Central memory CD8-positive, alpha-beta T cell (primary cell): ENCODE measurements at places on chromosomes 6 and 20.

DNA sequence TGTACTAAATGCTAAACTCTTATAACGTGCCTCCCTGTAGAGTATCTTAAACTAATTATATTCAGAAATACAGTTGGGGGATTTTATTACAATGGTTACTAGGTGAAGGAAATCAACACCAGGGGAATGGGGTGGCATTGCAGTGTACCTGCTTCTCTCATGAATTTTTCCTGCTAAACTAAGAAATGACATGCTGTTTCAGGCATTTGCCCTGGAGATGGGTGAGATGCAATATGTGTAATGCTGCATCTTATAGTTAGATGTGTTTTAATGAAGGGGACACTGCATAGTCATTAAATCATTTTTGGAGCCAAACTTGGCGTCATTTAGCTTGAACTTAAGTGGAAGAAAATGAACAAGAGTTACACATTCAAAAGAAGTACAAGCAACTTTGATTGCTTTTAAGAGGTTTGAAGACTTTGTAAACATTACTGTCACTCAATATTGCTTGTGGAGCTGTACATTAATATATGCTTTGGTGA is 4.3 kb downstream of the EYA4 start:
- H3K36me3 ChIP-seq = no peaks in the 10 kb centered on the region
- no peak for DNase-seq
- H3K4me1 ChIP-seq = peaks cover 7% of the 10 kb centered on the region
- peaks cover 40% of the 10 kb centered on the region for H3K27me3 ChIP-seq

DNA sequence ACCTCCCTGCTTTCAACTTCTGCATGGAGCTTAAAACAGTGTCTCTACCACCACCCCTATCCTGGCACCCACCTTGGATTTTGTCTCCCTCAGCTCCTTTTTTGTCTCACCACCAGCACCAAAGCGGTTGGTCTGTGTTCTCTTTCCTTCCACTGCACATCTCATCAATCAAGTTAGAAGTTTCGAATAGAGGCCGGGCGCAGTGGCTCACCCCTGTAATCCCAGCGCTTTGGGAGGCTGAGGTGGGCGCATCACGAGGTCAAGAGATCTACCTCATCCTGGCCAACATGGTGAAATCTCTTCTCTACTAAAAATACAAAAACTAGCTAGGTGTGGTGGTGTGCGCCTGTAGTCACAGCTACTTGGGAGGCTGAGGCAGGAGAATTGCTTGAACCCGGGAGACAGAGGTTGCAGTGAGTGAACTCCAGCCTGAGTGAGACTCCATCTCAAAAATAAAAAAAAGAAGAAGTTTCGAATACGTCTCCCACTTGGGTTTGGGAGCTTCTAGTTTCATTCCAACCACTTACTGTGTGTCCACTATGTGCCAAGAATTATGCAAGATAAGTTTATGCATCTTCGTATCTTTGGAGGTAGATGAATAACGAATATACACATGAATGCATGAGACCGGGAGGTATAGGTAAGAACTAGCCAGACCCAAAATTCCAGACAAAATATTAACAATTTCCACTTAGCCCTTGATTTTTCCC is 5.9 kb downstream of the PCED1A start:
- DNase-seq = no peak
- H3K4me1 ChIP-seq = peaks cover 11% of the 10 kb centered on the region
- H3K4me3 ChIP-seq = no peak overlapping the region
- no peaks in the 10 kb centered on the region for H3K27me3 ChIP-seq
- H3K27ac ChIP-seq = no peak overlapping the region

DNA sequence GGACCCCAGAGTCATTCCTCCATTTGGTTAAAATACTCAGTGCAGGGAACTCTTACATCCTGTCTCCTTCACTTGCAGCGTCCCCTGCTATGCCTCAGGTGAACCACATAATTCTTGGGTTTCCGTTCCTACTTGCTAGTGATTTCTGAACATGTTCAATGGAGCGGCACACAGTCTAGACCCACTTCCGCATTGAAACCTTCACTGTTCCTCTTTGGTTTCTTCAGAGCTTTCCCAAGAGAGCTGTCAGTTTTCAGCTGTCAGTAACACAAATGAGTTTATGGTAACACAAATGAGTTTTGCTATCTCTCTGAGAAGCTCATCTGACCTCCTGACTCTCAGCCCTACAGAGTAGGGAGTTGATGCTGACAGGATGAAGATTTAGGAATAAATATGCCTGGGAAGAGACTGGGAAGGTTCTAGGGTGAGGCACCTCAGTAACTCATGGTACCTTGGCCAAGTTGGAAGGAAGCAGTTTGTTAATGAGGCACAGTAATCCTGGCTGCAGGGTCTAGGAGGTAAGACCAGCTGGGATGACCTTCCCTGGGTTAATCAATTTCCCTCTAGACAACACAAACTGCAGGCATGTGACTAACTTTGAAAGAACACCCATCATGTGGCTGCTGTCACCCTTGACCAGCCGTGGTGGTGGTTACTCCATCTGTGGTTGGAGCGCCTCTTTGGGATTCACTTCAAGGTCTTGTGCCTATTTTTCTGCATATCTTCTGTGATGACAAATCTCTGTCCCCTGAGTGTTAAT is 5.4 kb downstream of the SYS1 start:
- peaks cover 68% of the 10 kb centered on the region for H3K4me1 ChIP-seq
- no peak for DNase-seq
- peaks cover 31% of the 10 kb centered on the region for H3K36me3 ChIP-seq
- H3K4me3 ChIP-seq = peak overlapping the region; percentile 58

GRCh38 chr6:13400772-13401171 is 72.4 kb upstream of the TBC1D7 start:
- peaks cover under 1% of the 10 kb centered on the region for H3K36me3 ChIP-seq
- H3K4me1 ChIP-seq = peaks cover 18% of the 10 kb centered on the region
- DNase-seq = no peak
- no peaks in the 10 kb centered on the region for H3K27me3 ChIP-seq
- no peak overlapping the region for H3K4me3 ChIP-seq

GRCh38 chr6:85192596-85192995 is 257.3 kb upstream of the NT5E start:
- H3K4me1 ChIP-seq = no peaks in the 10 kb centered on the region
- no peaks in the 10 kb centered on the region for H3K27me3 ChIP-seq
- H3K4me3 ChIP-seq = no peak overlapping the region
- H3K27ac ChIP-seq = no peak overlapping the region

- no peak overlapping the region for H3K27ac ChIP-seq
- H3K36me3 ChIP-seq = no peaks in the 10 kb centered on the region
- H3K4me3 ChIP-seq = no peak overlapping the region
- DNase-seq = no peak
- H3K27me3 ChIP-seq = peaks cover 43% of the 10 kb centered on the region
- no peaks in the 10 kb centered on the region for H3K4me1 ChIP-seq
Measured at GRCh38 chr6:148479497-148479896, 136.9 kb downstream of the SASH1 start.

- no peak overlapping the region for H3K27ac ChIP-seq
- H3K36me3 ChIP-seq = peaks cover 1% of the 10 kb centered on the region
- H3K4me1 ChIP-seq = no peaks in the 10 kb centered on the region
- peaks cover 10% of the 10 kb centered on the region for H3K27me3 ChIP-seq
Measured at GRCh38 chr6:144951730-144952437, 666.7 kb downstream of the UTRN start.

- H3K27ac ChIP-seq = no peak overlapping the region
- no peak overlapping the region for H3K4me3 ChIP-seq
- H3K4me1 ChIP-seq = no peaks in the 10 kb centered on the region
Measured at GRCh38 chr6:4259391-4259790, 124.0 kb upstream of the ECI2 start.

DNA sequence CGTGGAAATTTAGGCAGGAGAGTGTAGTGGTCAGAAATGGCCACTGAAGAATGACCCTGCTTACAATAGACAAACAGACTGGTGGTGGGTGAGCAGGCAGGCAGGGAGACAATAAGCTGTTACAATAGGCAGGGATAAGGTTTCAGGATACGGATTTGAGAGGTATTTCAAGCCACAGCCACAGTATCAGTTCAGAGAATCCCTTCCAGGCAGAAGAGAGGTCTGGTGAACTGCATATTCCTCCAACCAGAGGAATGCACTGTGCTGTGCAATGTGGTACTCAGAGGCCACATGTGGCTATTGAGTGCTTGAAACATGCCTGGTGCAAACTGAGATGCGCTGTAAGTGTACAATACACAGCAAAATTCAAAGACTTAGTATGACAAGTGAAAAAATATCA is 20.6 kb downstream of the RMND1 start:
- peaks cover 36% of the 10 kb centered on the region for H3K36me3 ChIP-seq
- H3K27ac ChIP-seq = no peak overlapping the region
- no peak for DNase-seq
- H3K27me3 ChIP-seq = no peaks in the 10 kb centered on the region
- H3K4me3 ChIP-seq = no peak overlapping the region
- no peaks in the 10 kb centered on the region for H3K4me1 ChIP-seq

- no peak overlapping the region for H3K27ac ChIP-seq
- H3K36me3 ChIP-seq = peaks cover 19% of the 10 kb centered on the region
- H3K27me3 ChIP-seq = no peaks in the 10 kb centered on the region
- H3K4me3 ChIP-seq = no peak overlapping the region
- DNase-seq = no peak
- H3K4me1 ChIP-seq = peaks cover 31% of the 10 kb centered on the region
Measured at GRCh38 chr6:85680388-85680787, 37.7 kb upstream of the SYNCRIP start.

GRCh38 chr20:51937779-51938178 is 135.5 kb upstream of the SALL4 start:
- H3K4me1 ChIP-seq = no peaks in the 10 kb centered on the region
- H3K4me3 ChIP-seq = no peak overlapping the region
- H3K27me3 ChIP-seq = no peaks in the 10 kb centered on the region
- no peak for DNase-seq
- no peak overlapping the region for H3K27ac ChIP-seq

GRCh38 chr6:6591778-6592465 is 3.4 kb downstream of the LY86 start:
- no peak for DNase-seq
- no peaks in the 10 kb centered on the region for H3K27me3 ChIP-seq
- peaks cover 2% of the 10 kb centered on the region for H3K36me3 ChIP-seq
- H3K4me3 ChIP-seq = no peak overlapping the region
- peak overlapping the region; percentile 33 for H3K27ac ChIP-seq

DNA sequence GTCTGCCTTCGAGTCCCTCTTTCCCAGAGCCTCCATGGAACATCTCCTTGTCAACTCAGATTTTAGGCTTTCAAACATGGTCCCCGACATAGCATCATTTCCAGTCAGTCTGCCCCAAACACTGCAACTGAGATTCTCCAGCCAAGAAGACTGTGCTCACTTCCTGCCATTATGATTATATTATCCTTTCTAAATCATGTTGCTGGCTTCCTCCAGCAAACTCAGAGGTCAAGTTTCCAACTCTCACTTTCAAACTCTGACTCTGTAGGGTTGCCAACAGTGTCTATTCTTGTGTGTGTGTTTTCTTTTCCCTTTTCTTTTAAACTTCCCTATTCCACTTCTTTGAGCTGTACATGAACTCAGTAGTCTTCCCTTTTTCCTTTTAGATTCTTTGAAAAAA is 61.2 kb upstream of the TRAF3IP2 start:
- H3K27ac ChIP-seq = peak overlapping the region; percentile 88
- peaks cover 20% of the 10 kb centered on the region for H3K4me1 ChIP-seq
- no peak for DNase-seq
- H3K27me3 ChIP-seq = no peaks in the 10 kb centered on the region
- no peak overlapping the region for H3K4me3 ChIP-seq

DNA sequence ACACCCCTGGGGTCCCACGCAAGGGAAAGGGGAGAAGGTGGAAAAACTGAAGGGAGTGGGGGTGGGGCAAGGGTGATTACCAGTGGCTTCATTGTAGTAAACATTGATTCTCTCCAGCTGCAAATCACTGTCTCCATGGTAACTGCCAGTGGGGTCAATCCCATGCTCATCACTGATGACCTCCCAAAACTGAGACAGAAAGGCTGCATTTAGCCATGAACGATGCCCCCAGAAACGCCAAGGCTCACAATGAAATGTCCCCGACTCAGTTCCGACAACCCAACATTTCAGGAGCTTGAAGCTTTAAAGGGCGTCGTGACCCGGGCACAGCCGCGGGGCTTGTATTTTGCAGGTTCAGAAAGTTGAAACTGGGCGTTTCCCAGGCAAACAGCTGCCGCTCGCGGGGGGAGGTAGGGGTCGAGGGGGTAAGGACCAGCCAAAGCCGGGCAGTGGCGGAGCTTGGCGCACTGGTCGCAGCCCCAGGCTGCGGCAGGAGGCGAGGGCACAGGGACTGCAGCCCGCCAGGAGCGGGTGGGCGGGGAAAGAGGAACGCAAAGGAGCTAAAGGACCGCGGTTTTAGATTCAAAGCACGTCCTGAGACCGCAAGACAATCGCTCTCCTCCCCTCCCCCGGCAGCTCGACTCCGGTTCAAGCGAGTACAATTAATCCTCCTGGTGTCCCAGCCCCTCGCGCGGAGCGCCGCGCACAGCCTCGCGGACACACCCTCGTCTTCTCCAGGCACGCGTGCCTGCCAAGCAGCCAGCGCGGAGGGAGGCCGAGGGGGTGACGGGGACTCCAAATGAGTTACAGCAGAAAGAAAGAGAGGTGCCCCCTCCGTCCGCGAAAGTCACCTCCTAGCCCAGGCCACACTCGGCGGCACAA is 731 bp downstream of the TUBB2B start:
- H3K4me1 ChIP-seq = peaks cover 48% of the 10 kb centered on the region
- no peak for DNase-seq
- peaks cover 74% of the 10 kb centered on the region for H3K27me3 ChIP-seq
- H3K36me3 ChIP-seq = peaks cover 15% of the 10 kb centered on the region

- H3K27me3 ChIP-seq = no peaks in the 10 kb centered on the region
- H3K4me3 ChIP-seq = no peak overlapping the region
- peaks cover 2% of the 10 kb centered on the region for H3K36me3 ChIP-seq
- H3K27ac ChIP-seq = no peak overlapping the region
- no peak for DNase-seq
- no peaks in the 10 kb centered on the region for H3K4me1 ChIP-seq
Measured at GRCh38 chr20:49759266-49759950, 45.7 kb upstream of the B4GALT5 start.

DNA sequence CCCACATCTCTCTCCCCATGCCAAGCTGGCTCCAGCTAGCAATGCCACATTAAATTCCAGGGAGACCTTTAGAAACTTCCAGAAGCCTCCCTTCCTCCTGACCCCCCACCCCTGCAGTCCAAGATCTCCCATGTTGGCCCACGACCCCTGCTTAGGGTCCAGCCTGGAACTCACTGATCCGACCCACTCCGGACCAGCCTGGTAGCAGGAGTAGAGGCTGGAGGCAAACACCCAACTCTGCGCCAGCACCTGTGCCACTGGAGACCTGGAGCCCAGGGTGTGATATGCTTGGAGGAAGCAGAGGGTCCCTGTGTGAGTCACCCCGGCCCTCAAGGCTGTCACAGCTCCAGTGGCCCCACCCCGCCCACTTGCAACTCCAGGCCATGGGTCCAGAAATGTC is 3.3 kb upstream of the ULBP1 start:
- H3K36me3 ChIP-seq = peaks cover 5% of the 10 kb centered on the region
- peaks cover 92% of the 10 kb centered on the region for H3K27me3 ChIP-seq
- H3K4me1 ChIP-seq = peaks cover 33% of the 10 kb centered on the region
- H3K27ac ChIP-seq = no peak overlapping the region
- no peak for DNase-seq

DNA sequence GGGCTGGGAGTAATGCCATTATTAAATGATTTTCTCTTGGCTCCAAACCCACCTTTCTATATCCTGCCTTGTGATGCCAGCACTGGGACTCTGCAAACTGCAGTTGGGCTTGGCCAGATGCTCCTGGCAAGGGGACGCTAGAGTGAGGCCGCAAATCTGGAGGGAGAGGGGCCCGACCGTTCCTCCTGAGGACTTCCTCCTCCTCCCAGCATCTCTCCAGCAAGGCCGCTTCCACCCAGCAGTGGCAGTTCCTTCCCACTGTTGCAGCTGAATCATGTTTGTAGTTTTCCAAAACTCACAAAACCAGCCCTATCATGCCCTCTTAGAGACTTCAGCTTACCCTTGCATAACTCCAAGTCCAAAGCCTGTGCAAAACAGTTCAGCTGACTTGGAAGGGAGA is 244.4 kb downstream of the FOXA2 start:
- no peaks in the 10 kb centered on the region for H3K27me3 ChIP-seq
- H3K4me1 ChIP-seq = no peaks in the 10 kb centered on the region
- H3K36me3 ChIP-seq = no peaks in the 10 kb centered on the region
- H3K27ac ChIP-seq = no peak overlapping the region
